ENCODE measurements at places on chromosomes 3 and 15. TPM values are rescaled to one million over a fixed set of nuclear protein-coding genes. Genes with fewer than 3 reads are reported as not detected.

DNA sequence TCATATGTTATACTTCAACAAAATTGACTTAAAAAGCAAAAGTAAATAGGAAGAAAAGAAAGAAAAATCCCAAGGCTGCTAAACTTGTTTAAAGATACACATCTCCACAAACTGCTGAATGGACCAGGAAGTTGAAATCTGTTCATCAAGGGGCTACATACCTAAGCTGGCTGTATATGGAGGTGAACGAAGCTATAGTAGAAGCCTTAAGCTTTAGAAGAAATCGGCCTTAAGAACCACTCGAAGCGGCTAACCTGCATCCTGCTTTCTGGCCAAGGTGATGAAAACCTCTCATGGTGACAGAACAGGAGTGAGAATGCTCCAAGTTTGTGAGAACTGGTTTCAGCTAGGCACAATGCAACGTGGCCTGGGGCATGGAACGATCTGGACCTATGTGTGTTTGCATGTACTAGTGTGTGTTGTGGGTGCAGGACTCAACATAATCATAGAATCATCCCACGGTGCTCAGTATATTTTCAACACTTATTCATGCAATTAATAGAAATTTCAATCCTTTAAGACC is 31.3 kb upstream of the SPTBN5 start:
- no peaks in the 10 kb centered on the region for H3K27me3 ChIP-seq
- peak; percentile 40 for DNase-seq
- peaks cover 10% of the 10 kb centered on the region for H3K4me1 ChIP-seq
- H3K27ac ChIP-seq: no peak overlapping the region
- H3K4me3 ChIP-seq: no peak overlapping the region

- no peak overlapping the region for H3K27ac ChIP-seq
- H3K36me3 ChIP-seq: no peaks in the 10 kb centered on the region
- no peaks in the 10 kb centered on the region for H3K4me1 ChIP-seq
- no peak for DNase-seq
- no peak overlapping the region for H3K4me3 ChIP-seq
These were observed 17.7 kb downstream of the ACVR2B start for GRCh38 chr3:38471260-38471857.

- no peaks in the 10 kb centered on the region for H3K36me3 ChIP-seq
- DNase-seq: no peak
- peak overlapping the region; percentile 98 for H3K27ac ChIP-seq
- no peaks in the 10 kb centered on the region for H3K27me3 ChIP-seq
- H3K4me1 ChIP-seq: no peaks in the 10 kb centered on the region
These were observed 878 bp upstream of the RAD51 start for GRCh38 chr15:40693904-40694687.

- H3K27me3 ChIP-seq: no peaks in the 10 kb centered on the region
- no peaks in the 10 kb centered on the region for H3K4me1 ChIP-seq
- no peaks in the 10 kb centered on the region for H3K36me3 ChIP-seq
These were observed 34.3 kb upstream of the RPL14 start for GRCh38 chr3:40422861-40423260.

DNA sequence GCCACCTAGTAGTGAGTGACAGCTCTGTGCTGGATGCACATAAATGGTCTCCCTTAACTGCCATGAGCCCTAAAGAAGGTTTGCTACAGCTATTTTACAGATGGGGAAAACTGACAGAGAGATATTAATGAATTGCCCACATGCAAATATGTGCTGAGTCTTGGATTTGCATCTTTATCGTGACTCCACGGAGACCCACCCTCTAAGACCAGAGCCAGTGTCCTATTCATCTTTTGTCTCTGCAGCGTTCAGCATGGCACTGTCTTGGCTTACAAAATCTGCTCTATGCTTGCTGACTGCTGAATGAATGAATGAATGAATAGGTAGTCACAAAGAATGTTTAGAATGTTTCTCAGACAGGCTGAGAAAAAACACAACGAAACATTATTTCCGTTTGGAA is 48.3 kb downstream of the BTD start:
- H3K4me1 ChIP-seq: no peaks in the 10 kb centered on the region
- DNase-seq: no peak
- H3K4me3 ChIP-seq: no peak overlapping the region
- no peak overlapping the region for H3K27ac ChIP-seq
- H3K36me3 ChIP-seq: no peaks in the 10 kb centered on the region

DNA sequence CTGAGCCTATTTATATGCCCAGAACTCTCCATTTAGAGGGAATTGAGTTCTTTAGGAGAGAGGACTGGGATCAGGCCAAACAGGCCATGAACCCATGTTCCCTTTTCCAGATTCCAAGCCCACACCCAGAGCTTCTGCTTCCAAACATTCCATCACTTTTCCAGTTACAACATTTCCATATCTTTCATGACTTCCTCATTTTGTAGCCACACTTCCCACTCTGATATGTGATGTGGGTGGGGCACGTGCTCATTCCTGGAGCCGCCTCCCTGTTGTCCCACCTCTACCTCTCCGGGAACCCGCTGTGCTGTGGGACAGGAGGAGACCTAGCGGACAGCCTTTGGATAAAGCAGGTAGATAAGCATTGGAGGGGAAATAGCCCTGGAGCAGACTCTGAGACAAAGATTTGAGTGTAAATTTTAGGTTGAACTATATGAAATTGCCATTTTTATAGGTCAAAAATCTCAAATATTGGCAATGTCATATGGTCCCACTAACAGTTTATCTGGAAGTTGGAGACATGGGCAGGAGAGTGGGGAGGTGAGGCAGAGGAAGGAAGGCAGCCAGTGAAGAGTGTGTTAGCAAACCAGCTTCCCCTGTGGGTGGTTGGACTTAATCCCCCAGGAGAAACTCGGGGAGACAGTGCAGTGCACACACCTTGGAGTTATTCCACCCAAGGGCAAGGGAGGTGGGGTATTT is 31.8 kb downstream of the CYP8B1 start:
- H3K27me3 ChIP-seq: no peaks in the 10 kb centered on the region
- no peak overlapping the region for H3K4me3 ChIP-seq
- H3K36me3 ChIP-seq: no peaks in the 10 kb centered on the region
- H3K4me1 ChIP-seq: no peaks in the 10 kb centered on the region
- peak overlapping the region; percentile 10 for H3K27ac ChIP-seq
- no peak for DNase-seq

GRCh38 chr15:74784426-74785193 is 2.7 kb downstream of the CSK start:
- H3K27me3 ChIP-seq: no peaks in the 10 kb centered on the region
- H3K36me3 ChIP-seq: no peaks in the 10 kb centered on the region
- H3K4me1 ChIP-seq: peaks cover 37% of the 10 kb centered on the region
- no peak overlapping the region for H3K4me3 ChIP-seq
- DNase-seq: no peak
- H3K27ac ChIP-seq: peak overlapping the region; percentile 88

GRCh38 chr15:39774688-39775267 is 7.9 kb downstream of the FSIP1 start:
- H3K36me3 ChIP-seq: no peaks in the 10 kb centered on the region
- no peaks in the 10 kb centered on the region for H3K4me1 ChIP-seq
- DNase-seq: no peak

- no peaks in the 10 kb centered on the region for H3K27me3 ChIP-seq
- no peaks in the 10 kb centered on the region for H3K36me3 ChIP-seq
- no peaks in the 10 kb centered on the region for H3K4me1 ChIP-seq
- H3K27ac ChIP-seq: no peak overlapping the region
- H3K4me3 ChIP-seq: no peak overlapping the region
These were observed 767.5 kb upstream of the ROBO1 start for GRCh38 chr3:80535286-80535685.

DNA sequence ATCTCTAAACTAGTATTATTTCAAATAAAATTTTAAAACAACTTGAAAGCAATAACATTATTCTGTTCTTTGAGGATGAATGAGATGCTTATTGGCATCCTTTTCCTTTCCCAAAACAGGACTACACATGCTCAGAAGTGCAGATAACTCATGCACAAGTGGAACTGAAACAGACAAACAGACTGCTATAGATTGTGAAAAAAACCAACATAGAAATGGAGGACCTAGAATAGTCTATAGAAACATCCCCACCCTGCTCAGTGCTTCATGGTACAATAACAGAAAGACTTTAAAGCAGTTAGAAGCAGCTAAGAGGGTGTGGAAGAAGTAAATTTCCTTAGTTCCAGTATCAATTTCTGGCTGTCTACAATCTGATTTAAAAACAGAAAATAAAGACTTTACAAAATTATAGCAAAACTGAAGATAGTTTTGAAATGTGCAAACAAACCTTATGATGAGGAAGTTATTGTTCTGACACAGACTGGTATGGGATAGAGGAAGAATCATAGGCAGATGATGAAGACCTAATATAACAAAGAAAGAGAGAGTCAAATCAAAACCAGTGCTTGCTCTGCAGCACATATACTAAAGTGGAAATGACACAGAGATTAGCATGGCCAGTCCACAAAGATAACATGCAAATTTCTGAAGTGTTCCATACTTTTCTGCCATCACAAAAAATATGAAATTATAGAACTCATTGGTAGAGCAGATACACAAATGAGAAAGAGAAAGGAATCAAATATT is 1025.4 kb downstream of the SQOR start:
- H3K4me3 ChIP-seq: no peak overlapping the region
- no peaks in the 10 kb centered on the region for H3K27me3 ChIP-seq
- H3K4me1 ChIP-seq: no peaks in the 10 kb centered on the region

DNA sequence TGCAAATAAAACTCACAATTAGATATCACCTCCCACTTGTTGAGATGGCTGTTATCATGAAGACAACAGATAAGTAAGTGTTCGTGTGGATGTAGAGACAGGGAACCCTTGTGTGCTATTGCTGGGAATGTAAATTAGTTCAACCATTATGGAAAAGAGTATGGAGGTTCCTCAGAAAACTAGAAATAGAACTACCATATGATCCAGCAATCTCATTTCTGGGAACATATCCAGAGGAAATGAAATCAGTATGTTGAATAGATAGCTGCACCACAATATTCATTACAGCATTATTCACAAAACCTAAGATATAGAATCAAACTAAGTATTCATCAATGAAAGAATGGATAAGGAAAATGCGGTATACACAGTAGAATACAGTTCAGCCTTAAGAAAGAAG is 418.7 kb upstream of the CNTN6 start:
- H3K27me3 ChIP-seq: no peaks in the 10 kb centered on the region
- no peak overlapping the region for H3K4me3 ChIP-seq
- DNase-seq: no peak
- no peaks in the 10 kb centered on the region for H3K36me3 ChIP-seq

GRCh38 chr3:33637482-33637881 is 80.6 kb downstream of the CLASP2 start:
- DNase-seq: no peak
- no peak overlapping the region for H3K4me3 ChIP-seq

DNA sequence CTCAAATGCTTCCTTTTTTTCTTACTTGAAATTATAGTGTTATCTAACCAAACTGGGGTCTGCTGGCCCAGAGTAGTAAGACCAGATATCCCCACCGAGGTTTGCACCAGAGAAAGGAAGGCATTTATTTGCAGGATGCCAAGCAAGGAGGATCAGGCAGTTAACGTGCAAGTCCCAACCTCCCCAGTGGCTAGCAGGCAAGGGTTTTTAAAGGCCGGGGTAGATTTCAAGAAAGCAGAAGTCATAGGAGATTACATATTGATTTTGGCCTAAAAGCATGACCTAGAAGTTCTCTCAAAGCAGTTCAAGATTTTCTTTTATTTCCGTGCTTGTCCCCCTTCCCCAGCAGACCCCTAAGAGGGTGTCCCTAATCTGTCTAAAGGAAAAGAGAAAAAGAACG is 32.8 kb upstream of the STRIT1 start:
- H3K4me3 ChIP-seq: no peak overlapping the region
- H3K27ac ChIP-seq: no peak overlapping the region
- H3K36me3 ChIP-seq: no peaks in the 10 kb centered on the region

DNA sequence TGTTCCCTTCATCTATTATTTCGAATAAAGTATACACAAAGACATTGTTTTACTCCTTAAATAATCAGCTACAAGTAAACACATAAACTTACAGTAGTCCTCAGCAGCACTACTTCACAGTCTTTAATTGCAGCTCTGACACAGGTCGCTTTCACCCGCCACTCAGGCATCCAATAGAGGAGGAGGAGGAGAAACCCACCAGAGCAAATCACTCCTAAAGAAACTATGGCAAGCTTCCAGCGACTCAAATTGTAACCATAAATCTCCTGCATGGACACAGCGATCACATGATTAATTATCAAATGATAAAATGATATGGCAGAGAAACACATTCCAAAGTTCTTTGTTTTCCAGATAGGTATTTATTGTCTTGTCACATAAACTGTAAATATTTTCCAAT is 26.2 kb downstream of the ATP13A3 start:
- H3K27ac ChIP-seq: no peak overlapping the region
- no peak overlapping the region for H3K4me3 ChIP-seq
- no peaks in the 10 kb centered on the region for H3K27me3 ChIP-seq

DNA sequence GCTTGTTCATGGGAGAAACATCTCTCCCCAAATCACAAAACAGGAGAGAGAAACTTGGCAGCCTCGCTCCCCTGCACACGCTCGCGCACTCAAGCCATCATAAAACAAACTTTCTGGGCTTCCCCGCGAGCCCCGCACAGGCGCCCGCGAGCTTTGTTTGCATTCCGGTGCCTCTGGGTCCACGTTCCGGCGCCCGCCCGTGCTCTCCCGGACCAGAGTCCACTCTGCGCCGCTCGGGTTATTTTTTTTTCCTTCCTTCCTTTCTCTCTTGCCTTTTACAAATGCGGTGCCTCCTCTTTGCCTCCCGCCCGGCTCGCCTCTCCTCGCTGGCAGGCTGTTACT is 363 bp downstream of the MAGI1 start:
- H3K27me3 ChIP-seq: no peaks in the 10 kb centered on the region
- peak overlapping the region; percentile 75 for H3K4me3 ChIP-seq
- peak overlapping the region; percentile 88 for H3K27ac ChIP-seq
- H3K4me1 ChIP-seq: no peaks in the 10 kb centered on the region

DNA sequence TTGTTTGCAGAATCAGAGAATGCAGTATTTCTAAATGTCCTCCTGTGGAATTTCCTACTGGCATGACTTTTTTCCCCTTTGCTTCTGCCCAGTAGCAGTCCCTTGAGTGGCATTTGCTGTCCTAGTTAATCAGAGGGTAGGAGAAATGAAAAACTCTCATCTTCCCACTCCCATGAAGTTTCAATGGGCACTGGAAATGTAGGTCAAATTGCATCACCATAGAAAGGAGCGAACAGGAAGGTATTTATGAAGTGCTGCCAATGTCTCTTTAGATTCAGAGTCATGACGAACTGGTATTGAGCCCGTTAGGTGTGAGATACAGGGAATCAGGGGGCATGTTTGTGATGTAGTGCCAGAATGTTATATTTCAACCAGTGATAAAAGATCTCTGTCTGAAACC is 23.2 kb downstream of the ATXN7 start:
- no peaks in the 10 kb centered on the region for H3K36me3 ChIP-seq
- no peaks in the 10 kb centered on the region for H3K4me1 ChIP-seq
- no peak overlapping the region for H3K4me3 ChIP-seq
- H3K27me3 ChIP-seq: no peaks in the 10 kb centered on the region
- no peak overlapping the region for H3K27ac ChIP-seq

Gene CDHR4
- not detected for total RNA-seq

Gene GATM
- 12.9 TPM for total RNA-seq

Gene KIF7
- 10.3 TPM for total RNA-seq

Gene IQCF5
- total RNA-seq: not detected

Gene SHC4
- 0.27 TPM for total RNA-seq

Gene SNX22
- 12.2 TPM for total RNA-seq

Gene ADAMTS17
- total RNA-seq: 5.6 TPM

Gene CCDC39
- total RNA-seq: 3.0 TPM

Gene XCR1
- not detected for total RNA-seq

Gene SEMA3G
- 7.6 TPM for total RNA-seq
